SJCRH30 (cell line): ENCODE measurements at places on chromosomes 7 and 10. TPM values are rescaled to one million over a fixed set of nuclear protein-coding genes. Genes with fewer than 3 reads are reported as not detected.

GRCh38 chr10:12869427-12869826, 132.1 kb downstream of the CCDC3 start:
- DNase-seq: no peak
- no peaks in the 10 kb centered on the region for H3K4me1 ChIP-seq
- no peaks in the 10 kb centered on the region for H3K36me3 ChIP-seq
- no peaks in the 10 kb centered on the region for H3K27me3 ChIP-seq
- H3K27ac ChIP-seq: no peak overlapping the region
- no peak overlapping the region for H3K4me3 ChIP-seq

DNA sequence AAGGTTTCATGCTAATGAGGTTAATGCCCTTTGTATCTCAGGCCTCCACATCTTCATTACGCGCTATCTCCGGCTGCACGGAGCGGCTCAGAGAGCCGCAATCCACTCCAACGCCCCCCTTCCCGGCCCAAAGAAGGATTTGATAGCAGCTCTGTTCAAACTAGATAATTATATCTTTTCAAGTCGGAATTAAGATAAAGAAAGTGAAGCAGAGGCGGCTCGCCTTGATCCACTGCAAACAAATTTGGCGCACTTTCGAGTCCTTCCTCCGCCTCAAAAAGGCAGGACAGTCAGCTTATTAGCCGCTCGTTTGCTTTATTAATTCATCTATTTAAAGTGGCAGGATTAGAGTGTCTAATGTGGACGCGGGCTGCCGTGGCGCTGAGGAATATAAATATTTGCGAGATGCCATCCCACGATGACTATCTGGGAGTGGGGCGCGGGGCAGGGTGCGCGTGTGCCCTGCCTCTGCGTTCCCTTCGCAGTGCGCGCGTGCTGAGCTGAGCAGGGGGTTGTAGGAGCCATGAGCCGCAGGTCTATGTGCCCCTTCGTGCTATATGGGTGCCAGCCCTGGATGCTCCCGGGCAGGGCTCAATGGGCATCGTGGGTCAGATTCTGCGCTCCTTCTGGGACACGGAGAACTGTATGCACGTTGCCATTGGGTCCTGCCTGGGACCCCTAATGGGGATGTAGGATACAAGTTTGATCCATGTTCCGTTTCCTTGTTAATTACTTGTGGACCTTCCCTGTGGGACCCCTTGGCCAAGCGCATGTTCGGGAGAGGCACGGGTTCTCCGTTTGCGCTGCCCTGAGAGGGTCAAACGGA, 9.0 kb downstream of the EMX2 start:
- H3K36me3 ChIP-seq: no peaks in the 10 kb centered on the region
- no peak for DNase-seq
- H3K27ac ChIP-seq: no peak overlapping the region

GRCh38 chr7:107879400-107880035, 11.5 kb upstream of the DLD start:
- H3K27me3 ChIP-seq: no peaks in the 10 kb centered on the region
- no peak overlapping the region for H3K4me3 ChIP-seq
- peak; percentile 40 for DNase-seq
- H3K4me1 ChIP-seq: no peaks in the 10 kb centered on the region
- no peaks in the 10 kb centered on the region for H3K36me3 ChIP-seq

DNA sequence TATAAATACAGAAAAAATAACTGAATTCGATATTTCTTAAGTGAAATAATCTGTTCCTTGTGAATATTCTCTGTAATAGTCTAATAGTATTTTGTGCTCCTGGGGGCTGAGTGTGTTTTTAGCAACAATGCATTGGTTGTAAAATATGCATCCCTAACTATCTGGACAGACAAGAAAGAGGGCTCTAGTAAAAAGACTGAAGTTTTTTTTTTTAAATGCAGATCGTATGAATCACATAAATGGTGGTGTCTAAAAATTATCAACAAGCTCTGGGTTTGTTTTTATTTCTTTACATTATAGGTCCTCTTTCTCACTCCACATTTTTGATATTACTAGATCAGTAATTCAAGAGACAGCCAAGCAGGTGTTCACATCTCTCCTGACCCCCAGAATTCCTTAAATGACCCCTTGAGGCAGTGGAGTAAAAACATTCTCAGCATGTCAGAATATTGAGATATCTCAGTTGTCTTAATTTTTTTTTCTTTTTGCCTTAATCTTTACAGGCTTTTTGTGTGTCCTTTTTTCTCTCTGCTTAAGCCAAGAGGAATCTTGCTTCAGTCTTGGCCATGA, 18.2 kb downstream of the ARID5B start:
- no peak for DNase-seq
- H3K4me3 ChIP-seq: no peak overlapping the region
- no peaks in the 10 kb centered on the region for H3K27me3 ChIP-seq

The FAM25G gene
- total RNA-seq: 0.63 TPM in 1 of 2 replicates, not detected in the other

The LRRC72 gene
- total RNA-seq: not detected in 2 replicates

The LEP gene
- not detected in 2 replicates for total RNA-seq
